ENCODE measurements at places on chromosomes 13 and 19.

DNA sequence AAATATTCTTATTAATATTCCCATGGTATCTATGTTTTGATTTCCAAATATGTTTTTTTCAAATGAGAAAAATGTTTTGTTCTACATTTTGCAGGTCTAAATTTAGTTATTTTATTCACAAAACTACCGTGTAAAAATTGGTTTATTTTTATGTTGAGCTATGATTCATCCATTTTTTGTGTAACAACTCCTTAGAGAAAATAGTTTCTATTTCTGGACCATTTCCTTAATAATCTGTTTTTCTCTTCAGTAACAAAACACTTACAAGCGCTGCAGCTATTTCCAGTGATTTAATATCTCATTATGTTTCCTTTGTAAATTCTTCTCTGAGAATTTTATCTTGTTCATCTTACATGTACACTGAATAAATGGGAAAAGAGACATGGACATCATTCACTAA, 550.7 kb upstream of the SLITRK5 start:
- no peak for DNase-seq

DNA sequence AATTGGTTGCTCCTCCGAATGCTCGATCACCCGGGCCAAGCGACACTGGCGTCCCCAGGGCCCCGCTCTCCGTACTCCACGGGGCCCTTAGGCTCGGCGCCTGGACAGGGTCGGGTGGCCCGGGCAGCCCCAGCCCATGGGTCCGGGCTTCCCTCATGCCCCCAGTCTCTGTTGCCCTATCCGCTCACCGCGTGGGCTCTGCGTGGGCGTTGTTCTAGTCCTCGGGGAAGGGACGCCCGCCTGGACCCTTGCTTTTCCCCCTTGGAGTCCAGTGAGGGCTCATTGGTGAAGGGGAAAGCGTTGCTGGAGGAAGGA, 1.3 kb downstream of the TDRD12 start:
- DNase-seq, result no peak

GRCh38 chr13:113589961-113590339, 5.4 kb downstream of the TFDP1 start:
- DNase-seq, result no peak

GRCh38 chr13:40420160-40420740, 246.2 kb downstream of the FOXO1 start:
- no peak for DNase-seq

- DNase-seq, result no peak
These were observed 61.1 kb downstream of the SLC15A1 start for GRCh38 chr13:98691360-98691759.

- no peak for DNase-seq
These were observed 3.3 kb upstream of the OPA3 start for GRCh38 chr19:45587873-45588272.

DNA sequence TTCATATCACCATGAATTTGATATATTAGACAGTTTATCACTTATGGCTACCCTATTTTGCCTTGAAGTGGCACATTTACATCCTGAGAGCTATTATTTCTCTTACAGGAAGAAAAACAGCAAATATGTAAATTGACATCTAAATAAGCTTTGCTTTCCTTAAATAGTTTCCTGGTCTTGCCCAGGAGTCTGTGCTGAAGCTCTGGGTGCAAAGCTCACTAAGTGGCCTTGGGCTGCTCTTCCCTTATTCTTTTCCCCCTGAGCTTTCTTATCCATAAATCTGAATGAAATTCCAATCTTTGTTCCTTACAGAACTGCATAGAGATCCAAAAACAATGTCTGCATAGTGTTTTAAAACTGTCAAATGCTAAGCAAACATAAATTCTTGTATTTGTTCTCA, 56.3 kb downstream of the TNFSF13B start:
- DNase-seq, result no peak

DNA sequence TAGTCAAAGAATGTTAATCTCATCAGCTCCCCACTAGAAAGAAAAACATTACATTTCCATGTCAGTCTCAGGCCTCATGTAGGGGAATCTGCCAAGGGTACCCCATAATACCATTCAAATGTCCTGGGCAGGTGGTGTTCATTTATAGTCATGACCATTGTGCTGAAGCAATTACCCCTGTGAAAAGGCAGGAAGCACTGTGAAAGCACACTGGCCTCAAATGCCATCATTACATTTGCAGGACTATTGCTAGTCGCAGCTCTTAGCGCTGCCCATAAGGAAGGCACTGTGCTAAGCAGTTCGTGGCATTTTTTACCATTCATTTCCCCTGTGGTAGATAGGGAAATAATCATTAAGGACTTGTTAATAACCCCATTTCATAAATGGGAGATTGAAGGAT, 109.0 kb downstream of the LHFPL6 start:
- no peak for DNase-seq

GRCh38 chr13:43516401-43516833, 270.4 kb downstream of the ENOX1 start:
- DNase-seq, result no peak

GRCh38 chr13:80499536-80500290, 158.8 kb upstream of the SPRY2 start:
- DNase-seq, result no peak

DNA sequence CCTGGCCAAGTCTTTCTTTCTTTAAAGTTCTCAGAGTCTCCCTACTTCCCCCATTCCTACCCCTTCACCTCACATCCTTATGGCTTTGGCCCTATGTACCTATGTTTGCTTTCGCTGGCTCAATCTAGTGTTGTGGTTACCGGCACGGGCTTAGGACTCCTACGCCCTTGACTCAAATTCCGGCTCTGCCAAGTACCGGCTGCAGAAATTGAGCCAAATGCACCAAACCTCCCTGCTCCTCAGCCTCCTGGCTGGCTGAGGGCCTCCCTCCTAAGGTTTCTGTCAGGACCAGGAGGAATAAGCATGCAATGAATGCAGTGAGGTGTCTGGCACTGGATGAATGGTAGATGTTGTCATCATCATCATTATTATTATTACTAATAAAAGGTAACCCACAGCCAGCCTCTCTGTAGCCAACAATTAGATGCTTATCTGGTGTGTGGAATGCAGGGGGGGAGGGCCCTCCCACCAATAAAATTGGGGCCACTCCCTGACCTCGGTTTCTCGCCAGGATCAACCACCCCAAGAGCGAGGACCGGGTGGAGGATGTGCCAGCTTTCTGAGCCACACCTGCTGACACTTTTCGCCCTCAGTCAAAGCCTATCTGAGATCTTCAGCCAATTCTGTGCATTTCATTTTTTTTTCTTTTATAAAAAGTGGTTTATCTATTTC, 20.7 kb downstream of the KLK5 start:
- no peak for DNase-seq

DNA sequence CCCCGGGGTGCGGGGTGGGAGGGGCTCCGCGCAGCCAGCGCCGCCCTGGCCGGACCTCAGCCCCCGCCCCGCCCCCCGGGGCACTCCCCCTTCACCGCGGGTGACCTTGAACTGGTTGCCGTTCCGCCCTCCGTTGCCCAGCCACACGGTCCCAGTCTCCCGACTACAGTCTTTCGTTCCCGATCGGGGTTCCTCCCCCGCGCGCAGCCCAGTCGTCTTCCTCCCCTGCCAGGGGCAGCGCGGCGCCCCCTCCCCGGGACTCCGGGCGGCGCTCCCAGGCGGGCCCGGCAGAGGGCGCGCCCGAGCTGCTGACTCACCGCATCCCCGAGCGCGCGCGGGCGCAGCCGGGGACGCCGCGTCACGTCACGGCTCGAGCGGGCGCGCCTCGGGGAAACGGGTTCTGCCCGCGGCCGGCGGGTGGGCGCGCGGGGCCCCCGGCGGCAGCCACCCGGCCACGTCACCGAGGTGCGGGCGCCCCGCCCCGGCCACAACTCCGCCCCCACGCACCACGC, 459 bp downstream of the MIDN start:
- peak; percentile 88 for DNase-seq

GRCh38 chr19:35517342-35517741, 3.9 kb upstream of the DMKN start:
- no peak for DNase-seq
